Fibroblast of lung (primary cell): ENCODE measurements at places on chromosomes 4 and X.
A peak's percentile ranks its signal among the peaks of the same experiment; 100 is the strongest.

GRCh38 chr4:80071604-80072227 is 1.3 kb downstream of the ANTXR2 start:
- DNase-seq, result no peak

- no peak for DNase-seq
Measured at GRCh38 chrX:136892412-136892811, 11.9 kb upstream of the RBMX start.

GRCh38 chrX:65647801-65648200 is 19.7 kb upstream of the MSN start:
- no peak for DNase-seq

GRCh38 chr4:127012549-127012948 is 620.2 kb upstream of the INTU start:
- DNase-seq, result peak; percentile 86
